ENCODE measurements at places on chromosomes 3 and 15.
A peak's percentile ranks its signal among the peaks of the same experiment; 100 is the strongest.

GRCh38 chr15:64813075-64813474, 12.4 kb downstream of the PIF1 start:
- DNase-seq: no peak

DNA sequence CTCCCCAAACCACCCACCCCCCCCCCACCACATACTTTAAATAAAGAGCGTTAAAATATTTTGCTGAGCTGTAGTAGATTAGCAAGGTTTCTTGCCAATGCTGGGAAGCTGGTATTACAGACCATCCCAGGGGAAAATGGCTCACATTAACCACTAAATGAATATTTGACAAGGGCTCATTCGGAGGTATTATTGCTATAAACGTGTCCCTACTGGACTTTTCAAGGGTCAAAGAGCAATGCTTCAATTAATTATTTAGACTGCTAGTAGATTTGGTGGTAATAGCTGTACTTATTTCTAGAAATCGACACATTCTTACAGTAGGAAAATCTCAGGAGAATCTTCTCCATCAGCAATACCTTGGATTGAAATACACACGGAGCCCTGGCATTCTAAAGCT, 5.2 kb downstream of the SOX2 start:
- no peak for DNase-seq

GRCh38 chr3:4322635-4323034, 19.5 kb downstream of the SETMAR start:
- peak; percentile 33 for DNase-seq

- DNase-seq: no peak
Measured at GRCh38 chr3:169969174-169970095, 2.8 kb downstream of the SEC62 start.

- no peak for DNase-seq
Measured at GRCh38 chr3:52433996-52434479, 10.9 kb downstream of the SEMA3G start.

- DNase-seq: no peak
Measured at GRCh38 chr3:98406034-98406433, 15.6 kb downstream of the OR5K3 start.

- no peak for DNase-seq
Measured at GRCh38 chr15:41263891-41264351, 32.9 kb downstream of the CHP1 start.

GRCh38 chr3:167162083-167162482, 218.0 kb downstream of the ZBBX start:
- no peak for DNase-seq

DNA sequence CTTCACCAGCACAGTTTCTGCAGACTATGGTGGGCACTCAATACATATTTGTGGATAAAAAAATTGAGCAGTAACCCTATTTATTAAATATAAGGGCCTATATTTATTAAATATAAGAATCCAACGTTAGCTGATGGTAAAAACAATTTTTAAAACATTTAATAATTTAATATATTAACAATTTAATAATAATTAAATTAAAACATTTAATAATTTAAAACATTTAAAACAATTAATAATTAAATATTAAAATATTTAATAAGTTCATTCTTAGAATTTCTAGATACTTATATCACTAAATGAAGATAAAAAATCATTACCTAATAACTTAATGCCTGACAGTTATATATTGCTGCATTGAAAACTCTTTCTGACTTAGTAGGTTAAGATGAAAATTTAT, 880.2 kb upstream of the EPHA6 start:
- no peak for DNase-seq

- peak; percentile 21 for DNase-seq
Measured at GRCh38 chr3:194030372-194030771, 105.6 kb upstream of the HES1 start.

DNA sequence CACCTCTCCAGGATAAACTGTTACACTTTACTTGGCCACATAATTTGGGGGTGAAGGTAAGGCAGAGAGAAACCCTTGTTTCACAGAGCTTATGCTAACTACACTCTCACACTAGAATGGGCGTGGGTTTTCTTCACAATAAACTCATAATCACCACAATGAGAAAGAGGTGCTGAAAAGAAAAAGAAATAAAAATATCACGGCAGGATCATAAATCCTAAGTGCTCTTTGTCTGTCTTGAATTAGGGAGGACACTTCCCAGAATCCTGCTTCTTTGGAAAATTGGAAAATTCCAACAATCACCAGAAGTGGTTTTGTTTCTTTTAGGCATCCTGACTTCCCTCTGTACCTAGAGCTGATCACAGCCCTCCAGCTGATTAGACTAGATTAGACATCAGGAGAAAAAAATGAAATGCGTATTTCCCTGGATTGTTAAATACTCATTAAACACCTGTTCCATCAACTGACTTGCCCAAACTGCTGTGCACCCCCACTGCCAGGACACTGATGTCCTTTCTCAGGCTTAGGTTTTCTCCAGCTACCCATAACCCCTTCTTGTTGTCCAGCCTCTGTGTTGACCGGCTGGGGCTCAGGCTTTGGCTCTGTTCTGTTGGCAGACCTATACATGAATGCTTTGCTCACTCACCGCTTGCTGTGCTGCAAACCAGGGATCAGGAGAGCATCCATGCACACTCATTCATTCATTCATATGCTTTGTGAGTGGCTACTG, 41.6 kb upstream of the ACKR4 start:
- DNase-seq: no peak

DNA sequence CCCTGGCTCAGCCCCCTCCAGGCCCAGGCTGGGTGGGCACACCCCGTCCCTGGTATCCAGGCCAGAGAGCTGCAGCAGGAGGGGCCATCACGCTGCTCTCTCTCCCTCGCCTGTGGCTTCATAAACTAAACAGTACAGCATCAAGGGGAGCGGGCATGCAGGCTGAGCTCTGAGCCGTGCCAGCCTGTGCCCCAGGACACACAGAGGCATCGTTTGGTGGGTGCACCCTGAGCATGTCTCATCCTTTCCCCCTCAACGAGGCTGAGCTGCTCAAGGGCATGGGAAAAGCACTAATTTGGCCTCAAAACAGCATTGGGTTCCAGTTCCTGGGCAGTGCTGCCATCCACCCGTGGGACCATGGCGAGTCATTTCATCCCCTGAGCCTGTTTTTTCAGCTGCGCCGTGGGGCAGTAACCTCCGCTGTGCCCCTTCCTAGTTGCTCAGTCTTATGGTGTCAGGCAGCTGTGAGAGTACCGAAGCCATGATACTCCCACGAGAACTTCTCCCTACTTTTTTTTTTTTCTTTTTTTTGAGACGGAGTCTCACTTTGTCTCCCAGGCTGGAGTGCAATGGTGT, 79.6 kb downstream of the CPN2 start:
- no peak for DNase-seq

DNA sequence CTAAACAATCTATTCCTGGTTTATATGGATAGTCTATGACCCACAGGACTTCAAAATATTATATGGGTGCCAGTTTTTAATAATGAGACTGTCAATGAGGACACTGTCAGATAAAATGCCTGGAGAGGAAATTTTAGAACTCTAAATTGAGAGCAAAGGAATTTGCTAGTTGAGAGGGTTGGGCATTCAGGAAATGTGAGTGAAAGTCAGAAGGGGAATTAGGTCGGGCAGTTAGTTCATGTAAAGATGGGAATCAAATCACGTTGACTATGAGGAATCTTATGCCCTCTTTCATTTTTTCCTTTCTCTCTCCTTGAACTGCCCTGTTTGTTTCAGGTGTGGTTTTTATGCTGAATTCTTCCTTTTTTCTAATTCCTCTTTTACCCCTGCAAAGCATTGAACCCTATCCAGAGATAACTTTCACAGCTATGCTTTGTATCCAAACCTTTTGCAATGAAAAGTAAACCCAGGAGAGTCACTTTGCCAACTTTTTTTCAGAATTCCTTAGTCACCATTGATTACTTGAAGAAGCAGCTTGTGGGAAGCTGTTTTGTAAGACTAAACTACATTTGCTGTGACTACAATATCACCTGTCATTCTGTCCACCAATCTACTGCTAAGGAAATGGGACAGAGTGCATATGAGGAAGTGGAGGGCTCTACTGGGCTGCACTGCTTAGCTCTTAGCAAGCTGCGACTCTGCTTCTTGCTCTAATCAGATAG, 27.8 kb downstream of the CHP1 start:
- DNase-seq: no peak

DNA sequence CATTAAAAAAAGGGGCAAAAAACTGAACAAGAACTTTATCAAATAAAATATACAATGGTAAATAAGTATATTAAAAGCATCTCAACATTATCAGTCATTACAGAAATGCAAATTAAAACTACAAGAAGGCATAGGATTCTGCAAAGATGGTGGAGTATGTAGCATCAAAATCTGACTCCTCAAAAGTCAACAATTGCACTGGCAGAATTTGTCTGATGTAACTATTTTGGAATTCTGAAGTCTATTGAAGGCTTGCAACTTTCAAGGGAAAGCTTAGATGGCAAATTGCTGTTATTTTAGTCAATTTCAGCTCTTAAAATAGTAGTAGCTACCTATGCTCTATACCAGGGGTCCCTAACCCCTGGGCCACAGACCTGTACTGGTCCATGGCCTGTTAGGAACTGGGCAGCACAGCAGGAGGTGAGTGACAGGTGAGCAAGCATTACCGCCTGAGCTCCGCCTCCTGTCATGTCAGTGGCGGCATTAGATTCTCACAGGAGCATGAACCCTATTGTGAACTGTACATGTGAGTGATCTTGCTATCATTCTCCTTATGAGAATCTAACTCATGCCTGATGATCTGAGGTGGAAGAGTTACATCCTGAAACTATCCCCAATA, 107.6 kb downstream of the TGFBR2 start:
- no peak for DNase-seq

- no peak for DNase-seq
Measured at GRCh38 chr3:20403986-20404740, 218.2 kb upstream of the SGO1 start.

DNA sequence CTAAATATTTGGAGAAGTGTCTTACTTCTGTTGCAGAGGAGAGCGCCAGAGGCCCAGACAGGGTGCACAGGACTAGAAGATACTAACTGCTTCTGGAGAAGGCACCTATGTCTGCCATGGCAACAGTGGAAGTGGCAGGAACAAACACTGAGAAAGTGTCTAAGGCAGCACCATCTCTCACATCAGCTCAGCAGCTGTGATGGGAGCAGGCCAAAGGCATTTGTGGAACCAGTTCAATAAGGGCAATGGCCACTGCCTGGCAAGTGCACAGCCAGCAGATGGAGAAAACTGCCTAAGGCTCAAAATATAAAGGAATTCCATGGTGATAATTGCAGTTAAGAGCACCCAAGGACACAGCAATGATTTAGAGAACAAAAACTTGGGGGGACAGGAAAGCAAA, 563.0 kb upstream of the CCDC54 start:
- no peak for DNase-seq

- DNase-seq: no peak
Measured at GRCh38 chr3:191076903-191077552, 122.0 kb upstream of the OSTN start.

- DNase-seq: no peak
Measured at GRCh38 chr3:75978686-75979085, 193.3 kb upstream of the ZNF717 start.

- no peak for DNase-seq
Measured at GRCh38 chr3:51999846-52000245, 4.2 kb upstream of the RPL29 start.

- DNase-seq: no peak
Measured at GRCh38 chr3:180332608-180333007, 269.4 kb upstream of the TTC14 start.

GRCh38 chr15:41979493-41980266, 7.3 kb upstream of the EHD4 start:
- DNase-seq: no peak
